Cardiac fibroblast (primary cell): ENCODE measurements at places on chromosomes 6 and 20.

DNA sequence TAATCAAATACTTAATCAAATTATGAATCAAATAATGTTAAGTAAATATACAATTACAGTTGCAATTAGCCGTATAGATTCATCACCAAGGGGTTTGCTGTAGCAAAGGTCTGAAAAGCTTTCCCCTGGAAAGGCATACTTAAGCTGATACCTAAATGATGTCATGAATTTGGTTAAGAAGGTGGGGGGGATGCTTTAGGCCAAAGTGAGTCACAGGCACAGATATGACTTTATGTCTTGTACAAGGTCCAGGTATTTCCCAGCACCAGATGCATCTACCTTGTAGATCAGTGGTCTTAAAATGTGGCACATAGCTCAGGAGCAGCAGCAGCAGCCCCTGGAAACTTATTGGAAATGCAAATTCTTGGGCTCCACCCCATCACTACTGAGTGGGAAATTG, 557.3 kb upstream of the CDH4 start:
- no peak for DNase-seq

GRCh38 chr6:128712898-128713297, 170.0 kb upstream of the LAMA2 start:
- no peak for DNase-seq

GRCh38 chr6:14977747-14978382, 268.0 kb upstream of the JARID2 start:
- DNase-seq, result no peak

GRCh38 chr6:17490724-17491123, 97.3 kb downstream of the CAP2 start:
- no peak for DNase-seq

- no peak for DNase-seq
These were observed 296.5 kb upstream of the RUNX2 start for GRCh38 chr6:45031601-45032000.

- DNase-seq, result peak; percentile 98
These were observed 322.2 kb downstream of the PLCB1 start for GRCh38 chr20:8454137-8454712.

DNA sequence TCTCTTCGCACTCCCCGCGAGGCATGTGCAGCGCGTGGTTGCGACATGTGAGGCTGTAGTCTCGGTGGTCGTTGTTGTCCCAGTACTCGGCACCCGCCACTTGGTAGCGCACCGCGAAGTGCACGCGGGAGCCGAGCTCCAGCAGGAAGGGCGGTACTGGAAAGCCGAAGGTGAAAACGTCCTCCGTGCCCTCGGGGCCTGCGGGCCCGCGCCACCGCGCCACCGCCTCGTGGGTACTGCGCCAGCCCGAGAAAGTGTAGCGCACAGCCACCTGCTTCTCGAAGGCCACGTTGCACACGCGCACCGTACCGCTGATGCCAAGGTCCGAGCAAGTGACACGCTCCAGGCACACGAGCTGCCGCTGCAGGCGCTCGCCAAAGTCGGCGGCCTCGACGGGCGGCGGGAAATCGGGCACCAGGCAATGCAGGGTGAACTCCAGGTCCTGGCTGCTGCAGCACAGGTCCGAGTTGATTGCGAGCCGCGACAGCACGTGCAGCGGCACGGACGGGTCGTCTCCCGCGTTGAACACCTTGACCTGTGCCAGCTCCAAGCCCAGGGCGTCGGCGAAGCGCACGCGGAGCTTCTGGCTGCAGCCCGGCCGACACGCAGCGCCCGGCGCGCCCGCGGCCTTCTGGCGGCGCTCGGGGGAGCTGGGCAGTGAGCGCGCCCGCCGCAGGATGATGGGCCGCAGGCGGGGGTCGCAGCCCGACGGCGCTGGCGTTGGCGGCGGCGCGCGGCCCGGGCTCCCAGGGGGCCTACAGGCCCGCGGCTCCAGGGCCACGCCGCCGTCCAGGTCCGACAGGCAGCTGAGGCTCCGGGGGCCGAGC, 840 bp downstream of the PPP1R3D start:
- DNase-seq, result peak; percentile 20

GRCh38 chr20:3797592-3798372, 1.7 kb downstream of the CDC25B start:
- DNase-seq, result no peak

GRCh38 chr6:139597771-139598755, 223.6 kb upstream of the CITED2 start:
- peak; percentile 99 for DNase-seq

DNA sequence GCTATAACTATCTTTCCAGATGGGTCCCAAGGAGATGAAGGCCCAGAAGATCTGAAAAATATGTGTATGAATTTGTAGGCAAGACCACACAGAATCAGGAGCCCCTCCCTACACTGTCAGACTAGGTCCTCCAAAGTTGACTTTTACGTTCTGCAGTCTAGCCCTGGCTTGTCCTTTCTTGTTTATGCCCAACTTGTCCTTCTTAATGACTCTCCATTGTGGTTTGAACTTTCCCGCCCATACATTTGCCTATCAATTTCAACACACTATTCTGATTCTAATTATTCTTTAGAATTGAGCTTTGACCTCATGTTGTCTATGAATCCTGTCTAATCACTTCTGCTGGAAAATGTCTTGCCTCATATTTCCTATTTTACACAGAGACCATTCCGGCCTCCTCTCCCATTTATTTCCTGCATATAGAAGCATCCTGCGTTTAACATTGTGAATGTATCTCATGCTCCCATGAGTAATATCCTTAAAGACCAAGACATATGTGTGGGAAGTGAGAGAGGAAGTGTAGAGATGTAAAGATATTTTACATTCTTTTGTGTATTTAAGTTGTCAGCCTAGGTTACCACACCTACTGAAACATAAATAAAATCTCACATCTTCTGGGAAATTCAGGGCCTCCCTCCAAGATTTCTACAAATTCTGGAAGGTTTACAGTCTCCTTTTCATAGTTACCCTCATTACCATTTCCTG, 348.3 kb downstream of the BCKDHB start:
- DNase-seq, result peak; percentile 53

- peak; percentile 94 for DNase-seq
These were observed 51.9 kb upstream of the SLC22A16 start for GRCh38 chr6:110528101-110528929.

DNA sequence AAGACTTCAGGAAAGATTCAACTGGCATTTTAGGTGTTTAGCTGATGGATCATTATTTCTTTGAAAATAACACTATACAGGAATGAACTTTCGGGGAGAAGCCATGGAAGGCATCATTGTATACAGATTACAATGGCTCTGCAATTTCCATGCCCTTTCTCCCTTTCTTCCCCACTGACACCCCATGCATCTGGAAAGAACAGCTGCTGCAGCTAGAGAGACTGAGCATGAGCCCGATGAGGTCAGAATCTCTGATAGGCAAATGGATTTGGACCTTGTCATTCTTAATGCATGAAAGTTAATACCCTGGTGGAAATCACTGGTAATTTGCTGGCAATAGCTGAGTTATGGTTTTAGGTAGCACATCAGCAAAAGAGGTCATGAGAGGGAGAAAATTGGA, 54.8 kb downstream of the BTBD3 start:
- DNase-seq, result no peak

- DNase-seq, result peak; percentile 70
These were observed at the start of gene TSHZ2 for GRCh38 chr20:52972190-52972937. Gene TSHZ2 (plus strand): TSS chr20:52972358. CDS start chr20:52973294, 936 bp downstream.

GRCh38 chr6:63509652-63510352, 62.5 kb upstream of the LOC128125822 start:
- DNase-seq, result peak; percentile 5

DNA sequence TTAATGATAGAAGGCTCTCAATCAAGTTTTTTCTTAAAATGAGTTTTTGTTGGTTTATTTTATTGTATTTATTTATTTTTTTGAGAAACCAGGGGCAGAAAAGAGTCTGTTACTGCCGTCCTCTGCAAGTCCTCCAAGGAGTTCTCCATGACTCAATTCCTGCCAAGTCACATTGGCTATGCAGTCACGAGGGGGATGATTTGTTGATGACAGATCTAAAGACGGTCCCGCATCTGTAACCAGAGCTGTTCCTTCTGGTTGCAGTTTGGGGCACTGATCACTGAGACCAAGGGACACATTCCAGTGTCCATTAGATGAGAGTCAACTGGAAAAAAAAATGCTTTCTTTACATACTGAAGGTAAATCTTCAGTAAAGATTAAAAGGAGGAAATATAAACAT, 13.9 kb upstream of the TSHZ2 start:
- no peak for DNase-seq

DNA sequence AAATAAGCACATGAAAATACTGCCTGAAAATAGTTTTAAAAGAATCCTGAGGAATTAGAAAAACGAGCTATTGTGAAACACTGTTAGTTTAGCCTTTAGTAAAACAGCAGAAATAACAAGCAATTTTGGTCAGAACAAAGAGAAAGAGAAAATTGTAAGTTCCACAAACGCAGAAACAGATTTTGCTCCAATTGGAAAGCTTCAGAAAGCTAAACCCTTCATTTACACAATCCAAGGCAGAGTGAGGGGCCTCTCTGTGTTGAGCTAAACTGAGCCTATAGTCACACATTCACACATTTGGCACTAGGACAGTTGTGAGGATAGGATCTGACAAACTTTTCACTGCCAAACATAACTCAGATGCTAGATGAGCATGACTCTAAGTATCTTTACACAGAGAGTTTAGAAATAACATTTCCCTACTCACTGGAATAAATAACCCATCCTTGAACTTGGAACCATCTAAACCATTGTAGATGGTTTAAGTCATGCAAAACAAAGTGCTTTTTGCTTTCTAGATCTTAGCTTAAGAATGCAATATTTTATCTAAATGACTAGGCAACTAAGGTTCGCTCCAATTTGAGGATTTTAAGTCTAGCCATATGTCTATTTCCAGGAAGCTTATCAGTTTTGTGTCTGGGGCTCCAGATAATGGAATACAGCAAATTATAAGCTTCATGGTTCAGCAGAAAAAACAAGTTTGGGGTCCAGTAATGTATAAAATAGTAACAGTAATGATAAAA, 122.6 kb downstream of the SGK1 start:
- DNase-seq, result peak; percentile 63

- no peak for DNase-seq
These were observed 75.1 kb upstream of the BHLHE23 start for GRCh38 chr20:63081831-63082230.

GRCh38 chr20:10898552-10898951, 224.8 kb upstream of the JAG1 start:
- peak; percentile 76 for DNase-seq

DNA sequence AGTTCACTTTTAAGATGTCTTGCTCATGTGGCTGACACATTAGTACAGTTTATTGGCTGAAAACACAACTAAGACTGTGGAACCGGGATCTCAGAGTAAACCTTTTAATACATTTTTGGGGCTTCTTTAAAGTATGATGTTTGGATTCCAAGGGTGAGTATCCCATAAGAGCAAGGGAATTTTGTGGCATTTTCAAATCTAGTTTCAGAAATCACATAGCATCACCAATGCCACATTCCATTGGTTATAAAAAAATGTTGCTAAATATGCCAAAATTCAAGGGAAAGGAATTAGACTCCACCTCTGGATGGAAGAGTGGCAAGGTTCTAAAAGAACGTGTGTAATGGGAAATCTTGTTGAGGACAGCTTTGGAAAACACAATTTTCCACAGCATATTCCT, 338.6 kb downstream of the COL12A1 start:
- DNase-seq, result no peak

DNA sequence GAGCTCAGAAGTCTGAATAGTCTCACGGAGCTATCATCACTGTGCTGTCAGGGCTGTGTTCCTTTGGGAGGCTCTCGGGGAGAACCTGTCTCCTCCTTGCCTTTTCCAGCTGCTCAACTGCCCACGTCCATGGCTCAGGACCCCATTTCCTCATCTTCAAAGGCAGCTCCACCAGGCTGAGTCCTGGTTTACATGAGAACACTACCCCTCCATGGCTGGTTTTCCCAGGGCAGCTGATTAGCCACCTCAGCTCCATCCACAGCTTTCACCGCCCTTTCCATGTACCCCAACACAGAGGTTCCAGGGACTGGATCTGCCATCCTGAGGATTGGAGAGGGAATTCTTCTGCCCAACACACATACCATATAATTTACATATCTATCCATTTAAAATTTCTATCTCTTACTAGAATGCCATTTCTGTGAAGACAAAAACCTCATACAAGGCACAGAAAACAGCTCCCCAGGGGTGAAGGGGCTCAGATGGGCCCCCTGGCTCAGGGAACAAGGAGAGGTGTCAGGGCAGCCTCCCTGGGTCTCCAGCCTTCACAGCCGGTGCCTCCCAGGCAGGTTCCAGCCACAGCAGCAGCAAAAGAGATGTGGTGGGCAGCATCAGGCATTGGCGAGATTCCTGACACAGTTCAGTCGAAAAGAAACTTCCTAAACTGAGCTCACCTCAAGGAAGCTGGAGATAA, 2.2 kb upstream of the RAET1E start:
- no peak for DNase-seq

DNA sequence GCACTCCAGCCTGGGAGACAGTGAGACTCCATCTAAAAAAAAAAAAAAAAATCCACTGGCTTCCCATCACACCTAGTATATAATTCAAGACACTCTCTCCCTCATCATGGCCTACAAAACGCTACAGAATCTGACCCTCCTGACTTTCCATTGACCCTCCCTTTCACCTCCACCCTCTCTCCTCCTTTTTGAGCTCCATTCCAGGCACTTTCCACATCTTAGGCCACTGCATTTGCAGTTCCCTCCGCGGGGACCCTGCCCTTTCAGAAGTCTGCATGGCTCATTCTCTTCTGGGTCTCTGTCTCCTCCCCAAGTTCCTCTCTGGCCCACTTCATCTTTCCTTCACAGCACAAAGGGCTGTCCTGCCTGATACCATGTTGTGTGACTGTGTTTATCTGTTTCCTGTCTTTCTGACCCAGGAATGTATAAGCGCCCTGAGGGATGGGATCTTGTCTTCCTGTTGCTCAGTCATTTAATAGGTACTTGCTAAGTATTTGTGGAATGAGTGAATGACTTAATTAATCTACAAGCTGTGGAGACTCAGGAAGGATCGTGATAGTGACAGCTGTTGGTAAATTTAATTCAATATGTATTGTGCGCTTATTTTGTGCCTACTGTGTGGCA, 35.2 kb downstream of the NCR2 start:
- DNase-seq, result no peak

GRCh38 chr20:24648919-24649318, 179.5 kb downstream of the SYNDIG1 start:
- no peak for DNase-seq

DNA sequence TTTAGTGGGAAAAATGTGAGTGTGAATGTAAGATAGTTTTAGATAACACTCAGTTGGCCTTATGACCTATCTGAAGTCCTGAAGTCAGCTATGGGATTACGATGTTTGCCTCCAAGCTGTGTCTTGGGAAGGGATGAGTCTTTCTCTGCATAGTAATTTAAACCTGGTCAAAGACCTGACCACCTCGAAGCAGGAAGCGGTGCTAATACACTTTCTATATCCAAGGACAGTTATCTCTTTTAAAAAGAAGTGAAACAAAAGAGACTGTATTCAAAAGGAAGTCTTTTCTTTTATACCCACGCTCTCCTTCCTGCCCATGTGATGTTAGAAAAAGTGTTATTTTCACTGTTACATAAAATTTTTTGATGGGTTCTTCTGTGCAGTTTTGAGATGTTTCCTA, 94.9 kb downstream of the JARID2 start:
- no peak for DNase-seq
